ENCODE measurements at places on chromosomes 5 and 9.
A peak's percentile ranks its signal among the peaks of the same experiment; 100 is the strongest.

DNA sequence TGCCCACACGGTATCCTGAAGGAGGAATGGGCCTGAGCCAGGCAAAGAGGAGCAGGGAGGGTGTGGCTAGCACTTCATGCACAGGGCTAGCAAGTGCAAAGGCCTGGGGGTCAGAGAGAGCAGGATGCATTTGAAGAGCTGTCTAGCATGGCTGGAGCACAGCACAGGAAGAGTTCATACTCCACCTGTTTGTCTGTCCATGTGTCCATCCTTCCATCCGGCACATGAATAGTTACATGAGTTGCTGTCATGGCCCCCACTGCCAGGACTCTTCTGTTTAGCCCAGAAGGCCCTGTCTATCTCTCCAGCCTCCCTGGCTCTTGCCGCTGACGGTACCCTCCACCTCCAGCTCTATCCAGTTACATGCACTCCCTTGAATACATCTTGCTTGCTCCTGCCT, 17.1 kb downstream of the RGS3 start:
- DNase-seq: no peak

GRCh38 chr5:172266071-172266675, 17.4 kb downstream of the UBTD2 start:
- DNase-seq: no peak

DNA sequence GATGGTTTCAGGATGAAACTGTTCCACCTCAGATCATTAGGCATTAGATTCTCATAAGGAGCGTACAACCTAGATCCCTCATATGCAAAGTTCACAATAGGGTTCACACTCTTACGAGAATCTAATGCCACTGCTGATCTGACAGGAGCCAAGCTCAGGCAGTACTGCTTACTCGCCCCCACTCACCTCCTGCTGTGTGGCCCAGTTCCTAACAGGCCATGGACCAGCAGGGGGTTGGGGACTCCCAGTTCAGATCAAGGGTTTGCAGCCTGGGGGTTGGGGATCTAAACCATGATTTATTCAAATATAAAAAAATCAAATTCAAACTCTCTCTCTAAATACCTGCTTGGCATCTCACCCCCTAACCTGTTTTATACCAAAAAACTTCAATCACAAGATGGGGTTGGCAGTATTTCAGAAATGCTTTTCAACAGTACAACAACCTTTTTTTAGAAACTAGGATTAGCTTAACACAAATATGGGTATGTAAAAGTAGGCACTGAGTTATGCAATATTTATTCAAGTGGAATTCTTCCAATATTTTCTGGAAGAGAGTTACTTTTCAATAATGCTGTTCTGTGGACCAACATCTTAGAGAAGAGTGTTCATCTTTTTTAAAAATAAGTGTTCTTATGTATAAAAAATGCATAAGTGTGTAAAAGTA, 30.1 kb upstream of the SLC12A2 start:
- no peak for DNase-seq

GRCh38 chr5:7869474-7870136, 657 bp downstream of the MTRR start:
- DNase-seq: peak; percentile 31

DNA sequence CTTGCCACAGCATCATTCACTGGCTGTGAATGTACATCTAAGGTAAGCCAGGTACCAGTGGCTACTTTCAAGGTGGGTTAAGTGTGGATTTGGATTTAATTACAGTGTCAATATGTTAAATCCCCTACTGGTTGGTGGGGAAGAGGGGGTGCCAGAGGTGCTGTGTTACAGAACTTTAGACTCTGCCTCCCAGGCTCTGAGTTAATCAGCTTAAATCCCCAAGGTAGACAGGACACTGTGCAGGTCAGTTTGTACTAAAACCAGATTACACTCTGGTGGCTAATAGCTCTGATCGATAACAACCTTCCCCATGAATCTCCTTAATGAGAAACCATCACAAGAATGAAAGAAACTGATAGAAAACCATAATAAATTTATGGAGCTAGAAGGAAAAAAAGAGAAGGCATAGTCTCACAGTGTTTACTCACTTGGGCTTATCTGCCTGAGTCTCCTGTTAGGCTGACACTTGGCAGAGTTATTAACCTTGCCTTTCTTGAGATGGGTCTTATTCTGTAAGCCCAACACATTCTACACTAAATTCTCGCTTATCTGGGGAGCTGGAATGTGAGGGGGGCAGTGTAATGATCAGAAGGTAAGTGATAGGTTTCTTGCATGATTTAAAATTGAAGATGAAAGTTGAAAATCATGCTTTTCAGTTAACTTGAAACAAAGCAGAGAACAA, 106.8 kb downstream of the LMNB1 start:
- DNase-seq: no peak

- DNase-seq: no peak
Observed at GRCh38 chr5:164012371-164012770, 507.0 kb downstream of the MAT2B start.

DNA sequence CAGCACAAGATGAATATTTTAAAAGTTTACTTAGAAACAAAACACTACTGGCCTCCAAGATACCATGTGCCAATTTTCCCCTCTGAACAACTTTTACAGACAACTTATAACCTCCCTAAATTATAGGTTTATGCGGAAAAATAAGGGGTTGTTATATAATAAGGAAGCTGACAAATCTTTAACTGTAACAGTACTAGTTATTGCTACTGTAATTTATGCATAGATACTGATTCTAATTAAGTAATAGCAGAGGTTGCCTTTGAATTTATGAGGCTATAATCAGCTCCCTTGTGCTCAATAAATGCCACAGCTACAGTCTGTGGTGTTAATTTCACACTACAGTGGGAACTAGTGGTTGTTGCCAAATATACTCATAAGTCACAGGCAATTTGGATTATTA, 291.3 kb upstream of the PCSK5 start:
- DNase-seq: no peak

- no peak for DNase-seq
Observed at GRCh38 chr5:154242964-154243376, 52.4 kb downstream of the GALNT10 start.

DNA sequence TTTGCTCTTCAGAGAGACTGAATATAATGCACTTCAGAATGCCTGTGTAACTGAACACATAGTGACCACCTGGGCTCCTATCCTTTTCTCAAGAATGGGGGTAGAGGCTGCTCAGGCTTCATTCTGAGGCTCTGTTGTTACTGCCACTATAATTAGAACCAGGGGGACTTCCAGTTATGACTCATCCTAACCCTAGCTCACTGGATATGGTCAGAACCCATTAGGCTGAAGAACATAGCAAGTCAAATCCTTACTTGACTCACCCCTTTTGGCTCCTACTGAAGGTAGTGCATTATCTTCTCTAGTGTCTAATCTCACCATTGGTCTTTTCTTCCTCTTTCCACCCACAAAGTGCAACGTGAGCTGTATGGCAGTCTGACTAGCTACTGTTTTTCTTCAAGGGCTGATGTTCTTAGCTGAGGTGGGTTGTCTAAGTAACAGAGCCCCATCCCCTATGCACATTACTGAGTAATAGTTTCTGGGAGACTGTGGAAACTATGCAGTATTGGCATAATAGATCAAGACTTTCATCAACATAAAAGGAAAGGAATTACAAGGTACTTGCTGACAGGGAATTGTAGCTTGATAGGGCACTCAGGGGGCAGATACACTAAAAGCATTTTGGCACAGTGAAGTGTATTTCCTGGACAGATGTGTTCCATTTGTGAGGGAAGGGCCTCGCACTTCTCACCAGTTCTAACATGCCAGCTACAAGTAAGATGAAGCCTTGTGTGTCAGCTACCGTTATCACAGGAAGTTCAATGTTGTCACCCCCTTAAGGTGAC, 431.0 kb upstream of the MEF2C start:
- DNase-seq: no peak

DNA sequence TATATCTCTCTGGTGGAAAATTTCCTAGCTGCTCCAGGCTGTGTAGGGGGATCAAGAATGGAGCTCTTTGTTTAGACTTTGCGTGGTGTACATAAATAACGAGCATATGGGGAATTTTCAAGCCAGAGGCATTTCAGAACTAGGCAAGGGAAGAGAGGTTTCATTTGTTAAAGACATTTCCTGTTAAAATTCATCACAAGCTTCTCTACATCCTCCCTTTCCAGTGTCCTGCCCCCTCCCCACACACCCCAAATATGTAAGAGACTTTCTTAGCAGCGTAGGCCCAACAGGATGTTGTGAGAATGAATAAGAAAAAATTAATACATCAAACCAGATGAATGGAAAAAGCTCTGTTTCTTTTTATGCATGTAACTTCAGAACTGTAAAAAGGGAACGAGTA, 150.3 kb downstream of the GPBP1 start:
- no peak for DNase-seq

- DNase-seq: no peak
Observed at GRCh38 chr9:84796404-84796803, 126.9 kb downstream of the NTRK2 start.

- peak; percentile 70 for DNase-seq
Observed at GRCh38 chr5:57171816-57172465, 1.9 kb upstream of the GPBP1 start.

All from CD4-positive, alpha-beta T cell treated with Interleukin-21 for 1 hour (primary cell).